Esophagus mucosa (tissue), 1 donor: ENCODE measurements at places on chromosomes 5 and 9.

DNA sequence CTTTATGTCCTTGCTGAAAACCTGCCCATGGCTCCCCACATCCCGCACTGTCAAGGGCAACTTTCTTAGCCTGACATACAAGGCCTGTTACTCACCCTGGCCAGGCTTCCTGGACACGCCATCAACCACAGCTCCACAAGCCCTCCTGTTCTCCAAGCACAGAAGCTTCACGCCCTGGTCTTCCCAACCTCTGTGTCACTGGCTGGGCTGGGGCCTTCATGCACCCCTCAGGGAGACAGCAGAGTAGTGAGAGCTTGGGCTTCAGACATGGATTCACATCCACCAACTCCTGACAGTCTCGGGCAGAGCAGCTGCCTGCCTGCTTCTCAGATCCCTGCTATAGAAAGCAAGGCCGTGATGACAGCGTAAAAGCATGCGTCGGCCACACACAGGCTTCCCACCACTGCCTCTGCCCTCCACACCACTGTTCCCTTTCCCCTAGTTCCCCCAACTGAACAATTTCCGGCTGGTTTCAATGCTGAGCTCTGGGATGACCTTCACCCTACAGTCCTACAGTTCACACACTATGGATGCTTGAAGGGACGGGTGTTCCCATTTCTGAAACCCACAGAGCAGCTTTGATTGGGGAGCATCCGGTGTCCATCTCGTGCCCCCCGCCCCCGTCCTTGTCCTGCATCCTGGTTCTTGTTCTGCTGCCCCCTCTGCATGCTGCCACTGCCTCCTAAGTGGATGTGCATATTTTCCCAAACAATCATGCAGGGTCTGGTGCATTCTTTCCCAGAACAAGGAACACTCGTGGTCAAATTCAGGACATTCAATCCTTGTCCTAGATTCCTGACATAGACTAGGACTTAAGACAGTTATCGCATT is 33.4 kb upstream of the ADAMTS2 start:
- ATAC-seq = no peak

DNA sequence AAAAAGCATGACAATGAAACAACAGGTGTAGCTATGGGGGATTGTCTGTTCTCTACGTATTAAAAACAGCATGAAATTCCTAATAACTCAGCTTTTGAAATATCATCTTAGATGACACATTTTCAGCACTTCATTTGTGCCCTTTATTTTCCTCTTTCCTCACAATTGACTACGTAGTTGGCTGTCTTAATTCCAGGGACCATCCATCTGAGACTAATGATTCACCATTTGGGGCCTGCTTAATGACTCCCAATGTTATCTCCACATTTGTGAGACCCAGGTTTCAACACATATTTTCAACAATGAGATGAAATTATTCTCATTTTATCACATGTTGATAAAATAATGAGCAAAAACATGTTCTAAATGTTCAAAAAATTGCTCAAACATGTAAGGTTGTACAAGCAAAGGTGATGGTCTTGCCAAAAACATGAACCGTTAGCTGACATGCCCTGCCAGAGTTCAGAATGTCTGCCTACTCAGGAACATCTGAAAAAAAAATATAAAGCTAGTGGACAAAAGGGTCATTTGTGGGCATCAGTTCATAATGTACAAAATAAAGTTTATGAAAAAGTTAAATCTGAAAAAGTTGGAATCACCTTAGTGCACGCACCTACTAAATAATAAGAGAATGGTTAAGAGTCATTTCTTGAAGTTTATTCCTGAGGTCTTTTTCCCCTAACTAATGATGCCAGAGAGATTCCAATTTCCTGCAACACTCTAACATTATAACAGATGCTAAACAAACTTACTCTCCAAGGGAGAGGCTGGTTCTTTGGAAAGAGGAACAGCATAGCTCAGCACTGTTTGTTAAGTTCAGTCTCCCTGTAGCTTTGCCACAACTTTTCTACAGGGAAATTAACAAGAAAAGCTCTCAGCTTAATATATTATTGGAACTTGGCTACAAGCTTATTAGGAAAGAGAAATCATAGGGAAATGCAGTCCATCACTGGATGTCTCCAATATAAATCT is 275.5 kb downstream of the SPOCK1 start:
- ATAC-seq = no peak

- ATAC-seq = no peak
These were observed 4.0 kb upstream of the CDK5RAP2 start for GRCh38 chr9:120583958-120584369.

DNA sequence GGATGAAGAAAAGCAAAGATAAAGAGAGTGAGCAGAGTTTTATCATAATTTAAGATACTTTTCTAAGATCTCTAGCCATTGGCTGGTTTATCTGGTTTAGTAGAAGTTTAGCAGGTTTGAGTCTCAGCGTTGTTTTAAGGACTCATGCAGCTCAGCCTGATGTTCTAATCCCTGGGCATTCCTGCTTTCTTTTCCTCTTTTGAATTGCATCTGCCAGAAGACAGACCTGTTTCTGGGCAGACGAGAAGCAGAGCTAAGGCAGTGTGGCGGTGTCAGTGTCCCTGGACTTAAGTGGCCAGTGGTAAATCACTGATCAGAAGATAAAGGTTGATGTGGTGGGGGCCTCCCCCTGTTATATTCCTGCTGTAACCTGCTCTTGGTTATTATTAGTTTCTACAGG is 138.6 kb downstream of the ADCY2 start:
- ATAC-seq = no peak

- no peak for ATAC-seq
These were observed 123.5 kb upstream of the LMX1B start for GRCh38 chr9:126490214-126490631.

GRCh38 chr5:61052882-61053281 is 107.9 kb downstream of the NDUFAF2 start:
- ATAC-seq = peak; percentile 80

DNA sequence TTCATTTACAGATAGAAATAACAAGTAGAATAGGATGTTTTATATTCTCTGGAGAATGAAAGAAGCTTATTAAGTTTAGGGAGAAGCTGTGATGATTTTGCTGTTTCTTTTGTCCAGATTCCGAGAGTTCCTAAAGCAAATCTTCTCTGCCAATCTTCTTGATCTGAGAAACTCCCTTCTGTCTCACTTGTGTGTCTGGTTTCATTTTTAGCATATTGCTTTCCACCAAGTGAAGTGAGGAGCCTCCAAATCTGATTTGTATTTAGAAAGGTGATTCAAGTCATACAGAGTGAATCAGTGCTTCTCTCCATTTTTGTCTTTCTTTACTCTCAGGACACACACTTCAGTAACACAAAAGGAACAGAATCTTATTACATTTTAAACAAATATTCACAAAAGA is 48.4 kb downstream of the STX17 start:
- no peak for ATAC-seq

GRCh38 chr9:96022445-96023051 is 147.1 kb downstream of the ERCC6L2 start:
- no peak for ATAC-seq

DNA sequence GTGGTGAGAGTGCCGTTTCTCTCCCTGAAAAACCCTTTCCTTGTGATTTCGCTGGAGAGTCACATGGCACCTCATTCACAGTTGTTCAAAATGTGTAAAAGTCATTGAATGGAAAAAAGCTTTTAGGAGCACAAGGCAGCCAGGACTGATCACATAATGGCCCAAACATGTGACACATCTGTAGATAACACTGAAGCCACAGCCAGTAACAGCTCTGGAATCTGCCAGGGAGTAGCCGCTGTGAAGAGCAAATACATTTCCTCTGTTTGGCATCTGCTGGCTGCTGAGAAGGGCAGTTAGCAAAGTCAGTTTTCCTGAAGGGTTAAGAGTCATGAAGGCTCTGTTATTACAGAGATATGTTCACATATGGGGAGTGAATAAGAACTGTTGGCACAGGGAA is 271.8 kb downstream of the NNT start:
- no peak for ATAC-seq

GRCh38 chr5:159566832-159567231 is 236.5 kb upstream of the IL12B start:
- ATAC-seq = no peak

DNA sequence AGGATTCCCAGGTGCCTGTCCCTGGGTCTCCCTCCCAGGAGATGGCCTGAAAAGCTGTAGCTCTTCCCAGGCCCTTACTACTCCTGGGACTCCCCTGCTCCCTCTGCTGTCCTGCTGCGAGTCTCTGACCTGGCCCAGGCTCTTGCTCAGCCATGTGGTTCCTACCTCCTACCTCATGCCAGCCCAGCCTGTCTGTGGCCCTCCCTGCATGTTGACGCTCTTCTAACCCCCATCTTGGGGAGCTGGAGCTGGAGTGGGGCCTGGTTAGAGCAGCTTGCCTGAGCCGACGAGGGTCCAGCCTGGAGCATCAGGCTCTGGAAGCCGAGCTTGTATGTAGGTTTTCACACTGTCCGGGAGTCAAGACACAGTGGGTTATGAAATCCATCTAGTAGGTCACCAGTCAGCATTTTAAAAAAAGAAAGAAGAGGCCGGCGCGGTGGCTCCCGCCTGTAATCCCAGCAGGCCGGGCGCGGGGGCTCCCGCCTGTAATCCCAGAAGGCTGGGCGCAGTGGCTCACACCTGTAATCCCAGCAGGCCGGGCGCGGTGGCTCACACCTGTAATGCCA is 244.4 kb downstream of the FANCC start:
- ATAC-seq = peak; percentile 38

GRCh38 chr9:88488166-88488565 is 46.8 kb upstream of the NXNL2 start:
- ATAC-seq = no peak

- ATAC-seq = no peak
These were observed 78.5 kb downstream of the ERCC6L2 start for GRCh38 chr9:95953986-95954385.

GRCh38 chr5:157351802-157352092 is 85.8 kb downstream of the CYFIP2 start:
- no peak for ATAC-seq

DNA sequence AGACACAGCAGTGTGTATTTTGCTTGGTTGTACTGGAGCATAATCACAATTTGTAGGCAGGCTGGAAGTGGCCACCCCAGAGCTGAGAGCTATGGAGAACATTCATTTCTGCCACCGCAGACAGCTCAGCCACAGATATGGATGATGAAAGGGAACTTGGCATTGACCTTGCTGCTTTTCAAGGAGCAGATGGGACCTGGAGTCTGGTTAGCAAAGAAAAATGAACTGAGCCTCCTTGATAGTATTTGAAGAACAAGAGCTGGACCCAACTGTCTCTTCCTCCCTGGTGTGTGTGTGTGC is 395.2 kb upstream of the ZNF462 start:
- no peak for ATAC-seq

GRCh38 chr9:78470216-78470615 is 173.3 kb downstream of the PSAT1 start:
- ATAC-seq = no peak

GRCh38 chr9:80491086-80491696 is 919.4 kb downstream of the TLE4 start:
- ATAC-seq = no peak

- no peak for ATAC-seq
These were observed 83.5 kb upstream of the CCL21 start for GRCh38 chr9:34793428-34793827.

GRCh38 chr5:41891066-41891707 is 13.0 kb upstream of the RIMOC1 start:
- ATAC-seq = no peak

GRCh38 chr5:146345578-146346366 is 7.1 kb downstream of the POU4F3 start:
- no peak for ATAC-seq

- no peak for ATAC-seq
These were observed 94.5 kb downstream of the PLPP1 start for GRCh38 chr5:55440188-55440646.

DNA sequence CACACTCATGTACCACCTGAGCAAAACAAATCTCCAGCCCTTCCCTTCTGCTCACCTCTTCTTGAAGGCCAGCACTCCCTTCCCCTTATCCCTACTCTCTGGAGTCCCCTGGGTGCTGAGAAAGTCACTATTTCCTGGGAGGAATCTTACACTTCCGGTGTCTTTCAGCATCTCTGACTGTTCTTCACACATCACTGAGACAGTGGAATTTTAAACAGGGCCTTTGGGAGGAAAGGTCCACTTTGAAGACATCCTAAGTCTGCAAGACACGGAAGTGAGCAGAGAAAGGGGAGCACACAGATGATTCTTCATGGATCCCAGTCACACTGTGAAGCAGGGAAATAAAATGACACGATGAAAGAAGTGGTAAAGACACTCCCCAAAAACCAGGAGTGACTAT is 25.6 kb downstream of the FRMD3 start:
- no peak for ATAC-seq

GRCh38 chr9:109475526-109475925 is 22.6 kb downstream of the PTPN3 start:
- ATAC-seq = no peak

- ATAC-seq = no peak
These were observed 90.3 kb downstream of the MACROH2A1 start for GRCh38 chr5:135308752-135309151.

DNA sequence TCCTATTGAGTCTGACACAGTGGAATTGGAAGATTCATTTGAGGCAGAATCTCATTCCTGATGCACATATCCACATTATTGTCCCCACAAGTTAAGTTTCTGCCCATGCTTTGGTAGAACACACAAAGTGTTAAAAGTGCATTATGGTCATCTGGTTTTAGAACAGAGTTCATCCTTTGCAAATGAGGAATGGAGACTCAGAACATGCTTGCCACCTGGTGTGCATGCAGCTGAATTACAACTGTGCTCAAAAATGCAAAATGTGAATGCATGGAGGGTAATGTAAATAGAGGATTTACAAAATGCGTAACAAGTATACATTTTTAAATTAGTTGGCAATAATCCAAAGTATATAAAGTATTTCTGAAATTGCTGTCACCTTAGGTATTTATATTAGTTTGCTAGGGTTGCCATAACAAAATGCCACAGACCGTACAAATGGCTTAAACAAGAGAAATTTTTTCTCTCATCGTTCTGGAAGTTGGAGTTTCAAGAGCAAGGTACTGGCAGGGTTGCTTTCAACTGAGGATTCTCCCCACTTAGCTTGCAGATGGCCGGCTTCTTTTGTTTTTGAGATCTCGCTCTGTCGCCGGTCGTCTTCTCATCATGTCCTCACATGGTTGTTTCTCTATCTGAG is 671.1 kb downstream of the TAF11L14 start:
- peak; percentile 48 for ATAC-seq

DNA sequence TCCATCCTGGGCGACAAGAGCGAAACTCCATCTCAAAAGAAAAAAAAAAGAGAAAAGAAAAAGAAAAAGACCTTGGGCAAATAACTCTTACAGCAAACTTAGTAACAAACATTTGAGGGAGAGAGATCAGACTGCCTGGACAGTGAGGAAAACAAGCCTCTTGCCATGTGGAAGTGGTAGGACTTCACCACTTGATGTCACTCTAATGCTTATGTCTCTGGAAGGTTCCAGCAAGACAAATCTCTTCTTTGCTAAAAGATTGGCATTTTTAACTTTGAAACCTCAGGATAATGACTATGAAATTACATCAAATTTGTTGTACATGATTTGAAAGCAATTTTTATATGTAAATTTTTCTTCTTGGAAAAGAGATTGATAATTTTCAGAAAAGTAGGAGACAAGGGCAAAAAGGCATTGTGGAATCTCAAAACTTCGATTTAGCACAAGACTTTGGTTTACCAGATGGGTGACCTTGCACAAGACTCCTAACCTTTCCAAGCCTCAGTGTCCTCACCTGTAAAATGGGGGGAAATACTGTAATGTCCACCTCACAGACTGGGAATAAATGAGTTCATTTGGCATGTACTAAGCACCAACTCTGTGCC is 5.4 kb downstream of the ACTL7B start:
- peak; percentile 59 for ATAC-seq
